ENCODE measurements at places on chromosomes 12 and 14.

GRCh38 chr14:103597623-103598377, 31.2 kb upstream of the KLC1 start:
- DNase-seq = no peak

DNA sequence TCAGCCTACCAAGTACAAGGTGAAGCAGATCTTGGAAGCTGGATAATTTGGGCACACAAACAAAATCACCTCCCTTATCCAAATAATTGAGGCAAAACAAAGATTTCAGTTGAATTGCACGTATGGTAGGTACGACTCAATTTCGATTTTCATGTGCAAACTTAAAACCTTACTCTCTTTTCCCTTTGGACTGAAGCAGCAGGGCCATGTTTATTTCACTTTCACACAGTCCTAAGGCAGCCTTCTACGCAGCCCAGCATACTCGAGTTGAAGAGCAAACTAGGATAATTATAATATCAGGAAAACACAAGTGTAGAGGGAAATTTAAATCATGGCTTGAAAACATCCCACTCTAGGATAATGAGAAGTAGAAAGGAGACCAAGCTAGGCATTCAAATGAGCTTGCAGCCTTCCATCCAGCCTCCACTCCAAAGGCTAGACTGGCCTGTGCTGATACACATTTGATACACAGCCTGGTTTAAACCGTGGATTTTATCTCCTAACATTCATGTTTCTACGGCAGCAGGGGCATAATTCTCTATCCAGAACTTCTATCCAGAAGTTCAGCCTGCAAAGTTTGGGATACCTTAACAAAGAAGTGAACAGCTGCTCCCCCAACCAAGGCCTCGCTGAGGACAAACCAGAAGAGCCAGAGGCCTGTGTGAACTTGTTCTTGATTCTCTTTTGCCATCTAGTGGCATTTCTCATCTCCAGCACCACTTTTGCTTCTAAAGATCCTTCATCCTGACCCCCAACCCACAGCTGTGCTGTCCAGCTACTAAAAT, 2.4 kb upstream of the RNASE7 start:
- peak; percentile 41 for DNase-seq

DNA sequence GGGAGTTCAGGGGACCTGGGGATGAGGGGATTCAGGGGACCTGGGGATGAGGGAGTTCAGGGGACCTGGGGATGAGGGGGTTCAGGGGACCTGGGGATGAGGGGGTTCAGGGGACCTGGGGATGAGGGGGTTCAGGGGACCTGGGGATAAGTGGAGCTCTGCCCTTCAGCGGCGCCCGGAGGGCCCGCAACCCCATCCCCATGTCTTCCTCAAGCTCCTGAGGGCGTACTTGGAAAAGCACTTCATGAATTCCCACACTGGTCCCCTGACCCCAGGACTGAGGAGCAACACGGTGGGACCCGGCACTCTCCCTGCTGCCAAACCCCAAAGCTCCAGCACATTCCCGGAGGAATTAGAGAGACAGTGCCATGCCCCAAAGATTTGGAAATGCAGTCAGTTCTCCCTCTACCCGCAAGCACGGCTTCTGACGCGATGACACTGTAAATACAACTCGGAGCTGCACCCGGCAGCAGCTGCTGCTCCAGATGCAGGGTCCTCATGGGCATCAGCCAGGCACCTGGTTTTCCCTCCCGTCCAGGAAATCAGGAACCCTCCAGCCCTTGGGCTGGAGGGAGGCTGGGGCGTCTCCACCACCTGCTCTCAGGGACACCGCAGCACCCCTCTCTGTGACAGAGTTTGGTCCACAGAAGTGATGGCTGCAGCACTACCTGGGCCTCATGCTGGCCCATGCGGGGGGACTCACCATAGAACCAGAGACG, 32.8 kb upstream of the C14orf180 start:
- DNase-seq = no peak

DNA sequence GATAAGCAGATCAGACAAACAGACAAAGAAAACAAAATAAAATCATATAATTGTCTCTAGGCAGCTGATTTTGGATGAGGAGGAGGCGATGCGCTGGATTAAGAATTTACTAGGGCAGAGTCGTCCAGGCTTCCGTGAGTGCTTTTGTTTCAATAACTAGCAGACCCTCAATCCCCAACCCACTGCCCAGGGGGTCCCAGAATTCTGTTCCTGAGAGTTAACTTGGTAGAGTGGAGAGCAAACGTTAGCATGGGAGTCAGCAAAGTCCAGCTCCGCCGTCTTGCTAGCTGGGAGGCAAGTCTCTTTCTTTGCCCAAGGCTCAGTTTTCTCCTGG, 95.5 kb upstream of the TBX5 start:
- DNase-seq = no peak

DNA sequence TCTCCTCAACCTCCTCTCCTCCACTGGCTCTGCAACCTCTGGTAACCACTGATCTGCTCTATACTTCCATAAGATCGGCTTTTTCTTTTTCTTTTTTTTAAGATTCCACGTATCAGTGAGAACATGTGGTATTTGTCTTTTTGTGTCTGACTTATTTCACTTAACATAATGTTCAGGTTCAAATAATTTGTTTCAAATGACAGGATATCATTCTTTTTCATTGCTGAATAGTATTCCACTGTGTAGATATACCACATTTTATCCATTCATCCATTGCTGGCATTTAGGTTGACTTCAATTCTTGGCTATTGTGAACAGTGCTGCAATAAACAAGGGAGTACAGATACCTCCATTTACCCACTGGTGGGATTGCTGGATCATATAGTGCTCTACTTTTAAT, 40.5 kb downstream of the NCKAP5L start:
- DNase-seq = no peak

DNA sequence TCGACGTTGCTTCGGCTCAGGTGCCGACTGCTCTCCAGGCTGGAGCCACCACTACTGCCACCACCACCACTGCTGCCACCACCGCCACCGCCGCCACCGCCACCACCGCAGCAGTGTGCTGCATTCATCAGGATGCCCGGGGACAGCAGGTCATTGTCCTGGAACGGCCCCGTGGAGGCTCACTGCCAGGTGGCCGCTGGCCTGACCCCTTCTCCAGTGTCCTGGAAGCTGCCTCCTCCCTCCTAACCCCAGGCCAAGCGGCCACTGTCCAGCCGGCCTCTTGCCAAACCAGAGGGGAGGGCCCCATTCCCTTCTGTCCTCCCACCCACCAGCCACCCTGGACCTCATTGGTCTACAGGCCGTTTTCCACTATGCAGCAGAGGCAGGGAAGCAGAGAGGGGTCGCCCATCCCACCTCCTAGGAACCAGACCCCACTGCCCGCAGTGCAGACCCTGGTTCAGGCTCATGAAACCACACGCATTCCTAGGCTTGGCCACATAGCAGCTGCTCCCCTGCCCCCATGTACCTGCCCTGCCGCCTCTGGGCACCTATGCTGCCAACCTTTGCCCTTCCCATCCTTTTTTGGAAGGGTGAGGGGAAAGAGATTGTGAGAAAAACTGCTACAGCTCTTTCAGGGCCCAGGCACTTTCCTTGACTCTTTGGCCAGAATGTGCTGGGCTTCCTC, 15.2 kb downstream of the ARL6IP4 start:
- DNase-seq = no peak

DNA sequence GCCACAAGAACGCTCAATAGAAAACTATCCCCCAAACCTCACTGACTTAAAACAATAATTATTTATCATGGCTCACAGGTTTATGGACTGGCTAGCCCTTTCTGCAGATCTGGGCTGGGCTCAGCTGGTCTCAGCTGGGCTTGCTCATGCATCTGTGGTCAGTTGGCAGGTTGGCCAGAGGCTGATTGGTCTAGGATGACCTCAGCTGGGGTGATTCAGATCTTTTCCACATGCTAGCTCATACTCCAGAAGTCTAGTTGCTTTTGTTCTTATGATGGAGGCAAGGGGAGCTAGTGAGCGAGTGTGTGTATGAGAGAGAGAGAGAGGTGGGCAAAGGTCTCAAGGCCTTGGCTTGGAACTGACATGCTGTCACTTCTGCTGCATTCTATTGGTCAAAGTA, 181.2 kb upstream of the NRXN3 start:
- DNase-seq = no peak

DNA sequence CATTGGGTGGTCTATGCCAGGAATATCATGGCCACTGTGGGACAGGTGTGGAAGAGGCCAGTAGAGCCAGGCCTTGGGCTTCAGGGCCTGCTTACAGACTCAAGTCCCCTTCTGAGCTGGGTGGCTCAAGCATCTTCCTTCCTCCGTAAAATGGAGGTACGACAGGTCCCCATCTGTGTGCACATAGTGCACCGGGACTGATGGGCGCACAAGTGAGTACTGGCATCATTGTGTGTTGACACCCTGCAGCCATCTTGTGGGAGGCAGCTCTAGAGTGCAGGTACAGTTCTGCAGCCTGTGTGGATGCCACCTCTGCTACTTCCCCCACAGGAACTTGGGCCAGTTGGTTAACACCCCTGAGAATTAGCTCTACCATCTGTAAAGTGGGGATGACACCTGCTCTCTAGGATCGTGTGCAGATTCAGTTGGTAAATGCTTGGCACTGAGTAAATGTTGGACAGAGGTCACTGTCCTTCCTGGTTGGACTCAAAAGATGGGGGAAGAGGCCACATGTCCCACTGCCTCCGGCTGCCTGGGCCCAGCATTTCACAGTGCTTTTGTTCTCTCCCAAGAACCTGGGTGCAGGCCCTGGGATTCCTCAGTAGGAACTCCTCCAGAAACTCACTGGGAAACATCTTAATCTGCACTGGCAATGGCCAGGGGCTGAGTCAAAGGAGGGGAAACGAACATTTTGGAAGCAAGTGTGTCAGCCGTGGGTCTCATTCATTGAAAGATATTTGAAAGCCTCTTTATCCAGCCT, 70.6 kb downstream of the C14orf132 start:
- no peak for DNase-seq

- DNase-seq = no peak
Measured at GRCh38 chr14:33835261-33835655, 115.6 kb downstream of the EGLN3 start.

DNA sequence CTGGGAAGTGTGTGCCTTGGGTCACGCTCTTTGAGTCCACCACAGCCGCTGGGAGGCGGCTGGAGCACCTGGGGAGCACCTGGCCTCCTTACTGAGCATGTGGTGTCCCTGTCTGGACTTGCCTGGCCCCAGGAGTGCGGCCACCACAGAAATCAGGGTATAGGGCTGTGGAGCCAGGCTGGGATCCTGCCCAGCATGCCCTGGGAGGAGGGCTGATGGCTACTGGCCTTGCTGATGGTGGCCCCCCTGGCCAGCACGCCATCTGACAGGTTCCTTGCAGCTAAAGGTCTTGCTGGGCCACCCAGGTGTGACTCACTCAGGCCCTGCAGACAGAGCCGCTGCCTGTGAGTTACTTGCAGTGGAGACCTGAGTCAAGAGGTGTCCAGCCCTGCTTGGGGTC, 6.0 kb downstream of the ULK1 start:
- no peak for DNase-seq

DNA sequence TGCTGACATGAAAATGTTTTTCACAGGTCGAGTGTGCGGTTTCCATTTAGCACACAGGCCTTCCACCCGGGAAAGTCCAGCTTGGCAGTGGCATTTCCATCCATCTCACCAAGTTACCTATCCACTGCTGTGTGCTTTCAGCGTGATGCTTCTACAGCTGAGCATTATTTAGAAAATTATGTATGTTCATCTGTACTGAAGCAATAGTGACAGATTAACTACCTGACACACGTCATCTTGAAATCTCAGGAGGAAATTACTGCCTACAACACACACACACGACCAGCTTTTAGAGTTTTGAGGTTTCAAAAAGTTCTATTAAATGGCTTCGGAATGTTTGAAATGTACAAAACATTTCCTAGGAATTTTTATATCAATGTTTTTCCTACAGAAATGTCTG, 39.4 kb downstream of the IFNG-AS1 start:
- no peak for DNase-seq

DNA sequence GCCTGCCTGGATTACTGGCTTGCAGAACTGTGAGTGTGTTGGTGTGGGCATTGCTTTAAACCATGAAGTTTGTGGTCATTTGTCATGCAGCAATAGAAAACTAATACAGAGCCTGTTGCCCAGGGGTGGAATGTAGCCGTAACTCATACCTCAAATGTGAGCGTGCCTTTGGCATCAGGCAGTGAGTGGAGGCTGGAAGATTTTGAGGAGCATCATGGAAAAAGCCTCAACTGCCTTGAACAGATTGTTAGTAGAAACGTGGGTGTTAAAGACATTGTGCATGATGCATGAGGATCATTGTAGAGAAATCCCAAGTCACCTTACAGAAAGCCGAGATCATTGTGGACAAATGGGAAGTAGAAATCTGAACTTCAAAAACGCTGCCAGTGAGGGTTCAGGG, 580.5 kb downstream of the AACS start:
- no peak for DNase-seq

GRCh38 chr12:104485651-104486362, 29.1 kb downstream of the CHST11 start:
- DNase-seq = no peak

GRCh38 chr12:92745856-92746550, 43.2 kb downstream of the PLEKHG7 start:
- DNase-seq = no peak

DNA sequence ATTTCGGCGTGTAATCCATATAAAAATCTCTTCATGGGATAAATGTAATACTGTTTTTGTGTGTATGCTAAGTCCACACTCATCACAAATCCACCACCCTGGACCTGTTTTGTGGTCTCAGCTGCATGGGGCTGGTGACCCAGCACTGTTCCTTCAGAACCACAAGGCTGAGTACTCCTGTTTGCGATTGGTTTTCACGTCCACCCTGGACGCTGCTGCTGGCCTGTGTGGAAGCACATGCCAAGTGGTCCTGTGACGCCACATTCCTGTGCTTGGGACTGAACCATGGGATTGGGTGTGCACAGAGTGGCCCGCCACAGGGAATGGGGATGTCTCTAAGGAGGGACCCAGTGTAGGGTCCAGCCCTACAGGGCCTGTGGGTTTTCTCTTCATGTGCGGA, 4.3 kb downstream of the PUS1 start:
- DNase-seq = no peak

- DNase-seq = no peak
Measured at GRCh38 chr12:106712768-106713167, 61.7 kb upstream of the RIC8B start.

GRCh38 chr12:72228424-72228823, 43.7 kb upstream of the TRHDE start:
- no peak for DNase-seq

GRCh38 chr12:105943525-105943924, 195.2 kb downstream of the NUAK1 start:
- DNase-seq = no peak

- no peak for DNase-seq
Measured at GRCh38 chr14:102424520-102424919, 61.8 kb downstream of the TECPR2 start.
